Esophagus squamous epithelium (tissue), 5 donors: ENCODE measurements at places on chromosomes 1 and 21. TPM values are rescaled to one million over a fixed set of nuclear protein-coding genes. Genes with fewer than 3 reads are reported as not detected.

GRCh38 chr1:168079761-168080160 lies 57.0 kb downstream of the GPR161 start:
- DNase-seq: no peak
- peaks cover 48% of the 10 kb centered on the region for H3K36me3 ChIP-seq
- no peak overlapping the region for H3K27ac ChIP-seq

DNA sequence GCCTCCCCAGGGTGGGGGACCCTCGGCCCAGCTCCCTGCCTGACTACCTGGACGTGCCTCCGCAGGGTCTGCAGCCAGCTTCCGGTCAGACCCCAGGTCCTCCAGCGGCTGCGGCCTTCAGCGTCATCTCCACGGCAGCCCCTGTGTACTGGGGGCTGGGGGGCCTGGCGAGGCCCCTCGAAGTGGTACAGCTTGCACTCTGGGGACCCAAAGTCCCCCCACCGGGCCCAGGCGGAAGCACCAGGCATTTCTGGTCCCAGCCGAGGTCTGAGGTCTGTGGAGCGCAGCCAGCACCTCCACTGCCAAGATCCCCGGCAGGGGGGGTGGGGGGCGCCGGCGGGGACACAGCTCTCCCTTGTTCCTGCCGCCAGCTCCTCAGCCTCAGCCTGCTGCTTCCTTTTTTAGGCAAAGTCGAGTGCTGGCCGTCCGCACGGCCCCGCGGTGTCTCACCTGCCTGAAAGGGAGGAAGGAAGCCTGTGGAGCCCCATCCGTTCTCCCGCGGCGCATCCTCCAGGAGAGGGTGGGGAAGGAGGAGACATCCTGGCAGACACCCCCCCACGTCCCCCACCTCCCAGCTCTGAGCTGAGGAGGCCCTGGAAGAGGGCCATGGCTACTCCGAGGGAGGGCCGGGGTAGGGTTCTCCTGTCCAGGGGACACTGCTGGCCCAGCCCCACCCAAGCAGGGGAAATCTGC lies 1.2 kb upstream of the VWA1 start:
- H3K36me3 ChIP-seq: peaks cover 7% of the 10 kb centered on the region
- H3K4me3 ChIP-seq: no peak overlapping the region
- H3K27me3 ChIP-seq: no peaks in the 10 kb centered on the region
- DNase-seq: no peak
- H3K27ac ChIP-seq: peak overlapping the region; percentile 97

The RPE65 gene
- not detected for total RNA-seq

The G0S2 gene
- total RNA-seq: 25.2 TPM

The OR6K6 gene
- total RNA-seq: not detected

The SPATA45 gene
- total RNA-seq: not detected
